ENCODE measurements at places on chromosomes 13 and 19.

GRCh38 chr19:13195678-13196077 is 45.5 kb downstream of the IER2 start:
- no peak for DNase-seq

DNA sequence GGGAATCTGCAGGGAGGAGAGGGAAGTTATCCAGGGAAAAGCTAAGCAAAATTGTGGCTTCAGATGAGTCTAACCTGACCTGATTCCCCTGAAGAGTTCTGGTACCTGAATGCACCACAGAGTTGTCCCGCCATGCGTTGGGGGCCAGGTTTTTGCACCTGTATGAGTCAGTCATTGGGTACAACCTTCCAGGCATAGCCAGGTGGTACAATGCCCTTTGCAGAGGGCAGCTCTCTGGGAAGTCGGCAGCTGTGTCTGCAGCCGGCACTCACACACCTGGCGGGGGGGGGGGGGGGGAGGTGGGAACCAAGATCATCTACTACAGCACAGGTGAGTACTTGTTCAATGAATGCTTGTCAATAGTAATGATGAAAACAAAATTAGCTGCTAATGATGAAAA is 52.5 kb upstream of the GTF3A start:
- no peak for DNase-seq

- no peak for DNase-seq
Observed at GRCh38 chr13:32736648-32737047, 150.4 kb downstream of the PDS5B start.

- peak; percentile 93 for DNase-seq
Observed at GRCh38 chr13:30577401-30577852, 40.3 kb upstream of the USPL1 start.

DNA sequence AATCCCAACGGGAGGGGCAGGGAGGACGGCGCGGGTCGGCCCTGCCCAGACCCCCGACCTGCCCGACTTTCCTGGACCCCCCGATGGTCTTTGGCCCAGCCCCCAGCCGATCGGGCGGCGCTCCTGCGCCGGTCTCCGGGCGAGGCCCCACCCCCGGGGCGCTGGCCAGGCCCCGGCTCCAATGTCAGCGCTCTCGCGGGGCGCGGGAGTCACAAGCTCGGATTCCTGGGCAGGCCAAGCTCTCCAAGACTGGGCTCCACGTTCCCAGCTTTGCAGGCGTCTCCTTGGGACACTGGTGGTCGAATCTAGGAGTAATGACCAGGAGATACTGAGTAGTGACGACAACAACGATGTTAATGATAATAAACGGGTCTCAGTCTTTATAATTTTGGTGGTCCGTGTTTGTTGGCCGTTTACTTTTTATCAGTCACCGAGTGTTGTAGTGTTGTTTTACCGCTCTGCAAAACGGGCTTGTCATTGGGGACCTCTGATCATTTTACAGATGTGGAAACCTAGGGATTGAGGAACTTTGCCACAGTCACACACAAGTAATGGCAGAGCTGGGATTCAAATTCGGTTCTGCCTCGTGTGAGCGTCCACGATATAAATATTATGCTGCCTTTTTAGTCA is 545 bp downstream of the RAD23A start:
- DNase-seq = peak; percentile 88

DNA sequence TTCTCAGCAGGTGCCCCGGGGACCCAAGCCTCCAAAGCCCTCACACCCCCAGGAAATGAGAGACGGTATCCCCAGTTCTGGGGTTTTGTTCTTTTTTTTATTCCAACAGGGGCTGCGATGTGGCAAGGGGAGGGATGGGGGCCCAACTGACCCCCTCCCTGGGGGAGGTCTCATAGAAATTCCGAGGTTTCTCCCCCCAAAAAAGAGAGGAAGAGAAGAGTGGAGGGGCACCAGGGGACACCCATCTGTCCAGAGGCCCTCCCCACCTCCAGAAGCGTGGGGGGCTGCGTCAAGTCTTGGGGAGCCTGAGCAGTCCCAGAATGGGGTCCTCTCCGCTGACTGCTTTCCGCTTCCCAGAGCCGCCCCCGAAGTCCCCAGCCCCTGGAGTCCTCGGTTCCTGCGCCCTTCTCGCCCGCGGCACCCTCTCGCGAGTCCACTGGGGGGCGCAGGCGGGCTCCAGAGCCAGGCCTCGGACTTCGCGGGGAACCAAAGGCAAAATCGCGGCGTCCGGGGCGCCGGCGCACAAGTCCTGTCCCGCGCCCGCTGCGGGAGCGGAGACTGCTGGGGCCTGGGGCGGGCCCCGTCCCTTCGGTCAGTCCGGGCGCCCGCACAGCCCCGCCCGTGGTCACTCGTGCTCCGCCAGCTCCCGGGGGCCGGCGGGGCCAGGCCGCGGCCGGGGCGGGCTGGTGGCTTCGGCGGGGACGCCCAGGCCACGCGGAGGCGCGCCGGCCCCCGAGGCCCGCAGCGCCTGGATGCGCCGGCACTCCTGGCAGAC is 4.4 kb upstream of the ATP1A3 start:
- no peak for DNase-seq

GRCh38 chr19:43504426-43505185 is at the start of gene PHLDB3:
Gene PHLDB3 (minus strand): TSS chr19:43504746. CDS start chr19:43504118, 628 bp downstream.
- no peak for DNase-seq

DNA sequence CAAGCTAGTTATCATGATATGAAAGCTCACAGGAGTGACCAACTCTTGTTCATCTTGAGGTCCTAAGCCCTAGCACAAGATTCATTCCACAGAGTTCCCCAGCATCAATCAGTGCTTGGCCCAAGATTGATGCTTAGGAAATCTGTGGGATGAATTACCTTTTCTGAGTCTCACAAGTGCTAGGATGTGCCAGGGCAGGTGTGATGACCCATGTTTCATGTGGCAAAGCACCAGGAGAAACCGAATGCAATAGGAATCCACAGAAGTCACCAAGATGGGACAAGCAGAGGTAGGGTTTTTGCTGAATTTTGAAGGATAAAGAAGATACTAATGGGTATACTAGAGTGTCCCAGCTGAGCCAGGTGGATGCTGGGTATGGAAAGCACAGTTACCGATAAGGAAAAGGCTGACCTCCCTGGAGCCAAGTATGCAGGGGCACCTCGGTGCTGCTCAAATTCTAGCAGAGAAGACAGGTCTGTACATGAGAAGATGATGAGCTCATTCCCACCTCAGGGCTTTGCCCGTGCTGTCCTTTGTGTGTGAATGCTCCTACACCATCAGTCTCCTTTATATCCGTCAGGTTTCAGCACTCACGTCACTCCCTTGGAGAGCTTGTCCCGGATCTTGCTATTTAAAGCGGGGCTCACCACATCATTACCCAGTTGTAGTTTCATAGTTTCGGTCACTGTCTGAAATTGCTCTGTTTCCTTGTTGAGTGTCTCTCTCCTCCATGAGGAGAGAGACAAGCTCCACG is 168.9 kb upstream of the TSC22D1 start:
- no peak for DNase-seq

GRCh38 chr19:33604651-33605050 is 17.1 kb upstream of the CHST8 start:
- no peak for DNase-seq

GRCh38 chr19:31254180-31254551 is 95.1 kb downstream of the TSHZ3 start:
- DNase-seq = peak; percentile 45

GRCh38 chr19:14366529-14366928 is 14.7 kb upstream of the ADGRE5 start:
- peak; percentile 70 for DNase-seq

DNA sequence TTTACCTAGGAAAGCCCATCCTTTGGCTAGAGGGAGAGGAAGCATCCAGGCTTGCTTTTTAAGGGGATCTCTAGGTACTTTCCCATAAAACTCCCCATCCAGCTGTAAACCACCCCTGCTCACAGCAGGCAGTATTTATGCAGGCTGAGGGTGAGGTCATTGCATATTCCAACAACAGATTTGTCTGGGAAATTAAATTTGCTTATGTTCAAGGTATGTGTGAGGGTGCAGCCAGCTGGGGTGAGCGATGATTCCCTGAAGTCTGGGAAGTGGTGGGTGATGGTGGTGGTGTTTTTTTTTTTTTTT is 96.3 kb upstream of the C1QTNF9B start:
- peak; percentile 50 for DNase-seq

GRCh38 chr13:114143806-114144605 is 11.6 kb upstream of the RASA3 start:
- no peak for DNase-seq

DNA sequence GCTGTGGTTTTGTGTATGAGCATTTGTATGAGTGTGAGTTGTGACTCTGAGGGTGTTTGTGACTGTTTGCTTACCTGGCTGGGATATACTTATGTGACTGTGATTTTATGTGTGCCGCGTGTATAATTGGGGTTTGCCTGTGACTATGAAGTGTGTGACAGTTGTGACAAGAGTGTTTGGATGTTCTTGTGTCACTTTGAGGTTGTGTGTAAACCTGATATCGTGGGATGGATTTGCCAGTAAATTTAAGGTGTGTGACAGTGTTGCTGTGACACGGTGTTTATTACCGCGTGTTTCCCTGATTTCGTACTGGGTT is 442 bp downstream of the ZNF420 start:
- no peak for DNase-seq

- DNase-seq = no peak
Observed at GRCh38 chr13:28611654-28612131, 47.2 kb upstream of the POMP start.

- DNase-seq = no peak
Observed at GRCh38 chr19:10839114-10840050, 3.4 kb upstream of the TMED1 start.

- no peak for DNase-seq
Observed at GRCh38 chr19:17765069-17765618, 13.9 kb downstream of the FCHO1 start.

DNA sequence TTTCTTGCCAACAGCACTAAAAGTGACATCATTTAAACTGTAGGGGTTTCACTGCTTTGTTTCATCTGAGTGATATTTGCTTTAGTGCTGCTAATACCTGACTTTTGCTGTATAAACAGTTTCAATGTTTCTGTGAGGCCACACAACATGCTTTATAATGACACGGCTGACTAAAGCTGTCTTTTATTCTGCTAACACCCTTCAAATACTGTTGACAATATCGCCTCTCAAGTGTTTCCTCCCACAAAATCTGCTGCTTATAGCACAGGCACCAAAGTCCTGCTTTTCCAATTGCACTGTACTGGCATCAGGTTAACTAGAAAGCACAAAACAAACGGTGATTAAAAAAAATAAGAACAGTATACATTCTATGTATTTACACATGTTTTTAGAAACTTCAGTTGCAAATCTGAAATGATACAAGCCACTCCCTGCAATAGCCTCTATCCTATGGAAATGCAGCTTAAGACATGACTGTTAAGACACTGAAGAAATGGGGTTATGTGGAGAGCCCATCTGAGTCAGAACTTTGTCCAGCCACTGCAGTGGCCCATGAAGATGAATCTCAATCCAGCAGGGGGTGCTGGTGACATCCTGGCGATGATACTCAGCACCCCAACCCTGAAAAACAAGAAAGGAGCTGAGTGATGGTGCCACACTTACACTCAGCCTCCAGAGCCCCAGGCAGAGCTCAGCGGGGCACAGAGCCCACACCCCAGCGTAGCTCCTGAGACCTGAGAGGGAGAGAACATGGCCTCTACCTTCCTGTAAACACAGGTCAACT is 29.4 kb downstream of the RFXAP start:
- no peak for DNase-seq

GRCh38 chr13:91904597-91904996 is 506.2 kb downstream of the GPC5 start:
- peak; percentile 7 for DNase-seq

DNA sequence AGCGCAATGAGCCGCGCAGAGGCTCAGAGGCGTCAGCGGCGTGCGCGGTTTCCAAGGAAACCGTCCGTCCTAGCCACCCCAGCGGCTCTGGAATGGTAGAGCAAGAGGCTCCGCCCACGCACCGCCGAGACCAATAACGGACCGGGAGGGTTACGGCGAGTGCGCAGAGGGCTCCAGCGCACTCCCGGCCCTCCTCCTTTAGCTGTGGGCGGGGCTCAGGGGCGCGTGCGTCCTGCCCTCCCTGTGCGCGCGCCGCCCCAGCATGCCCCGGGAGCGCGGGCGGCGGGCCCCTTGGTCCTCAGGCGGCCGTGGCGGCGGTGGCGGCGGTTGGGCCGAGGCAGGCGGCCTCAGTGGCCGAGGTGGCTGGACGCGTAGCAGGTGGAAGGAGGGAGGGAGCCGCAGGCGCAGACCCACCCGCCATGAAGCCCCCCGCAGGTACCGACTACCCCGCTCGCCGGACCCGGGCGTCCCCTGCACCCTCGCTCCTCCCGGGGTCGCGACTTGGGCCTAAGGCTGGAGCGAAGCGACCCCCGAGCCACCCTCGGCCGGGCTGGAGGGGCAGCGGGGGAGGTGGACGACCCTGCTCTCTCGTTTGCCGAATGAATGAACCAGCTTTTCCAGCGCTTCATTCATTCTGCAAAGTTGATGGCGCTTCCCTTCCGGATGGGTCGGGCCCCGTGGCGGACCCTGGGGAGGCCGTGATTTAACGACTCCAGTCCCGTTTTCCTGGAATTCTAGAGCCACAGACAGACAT is at the start of gene THOP1:
Gene THOP1, plus strand, starts transcription at position 260 of the 754 bp plus-strand sequence. Its CDS starts 160 bp downstream, at position 420.
- peak; percentile 99 for DNase-seq

DNA sequence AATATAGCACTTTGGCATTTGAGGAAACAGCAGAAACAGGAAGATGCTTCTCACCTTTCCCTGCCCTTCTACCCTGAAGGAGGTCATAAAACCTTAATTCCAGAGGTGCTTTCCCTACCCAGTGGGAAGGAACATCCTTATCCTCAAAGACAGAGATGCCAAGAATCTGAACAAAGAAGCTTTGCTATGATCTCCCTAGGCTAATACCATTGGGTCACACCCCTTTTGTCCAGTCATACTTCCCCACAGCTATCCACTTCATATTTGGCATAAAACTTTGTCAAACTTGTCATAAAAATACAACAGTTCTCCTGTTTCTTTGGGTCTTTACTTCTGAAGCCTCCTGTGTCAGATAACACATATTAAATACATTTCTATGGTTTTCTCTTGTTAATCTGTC is 21.7 kb upstream of the RXFP2 start:
- no peak for DNase-seq

- DNase-seq = no peak
Observed at GRCh38 chr13:20191311-20192157, 1.2 kb downstream of the GJB2 start.
